Hippocampal formation (tissue), 2 donors: ENCODE measurements at places on chromosomes 7 and 10.

GRCh38 chr7:26850193-26850651, 14.2 kb downstream of the SKAP2 start:
- DNase-seq = no peak

DNA sequence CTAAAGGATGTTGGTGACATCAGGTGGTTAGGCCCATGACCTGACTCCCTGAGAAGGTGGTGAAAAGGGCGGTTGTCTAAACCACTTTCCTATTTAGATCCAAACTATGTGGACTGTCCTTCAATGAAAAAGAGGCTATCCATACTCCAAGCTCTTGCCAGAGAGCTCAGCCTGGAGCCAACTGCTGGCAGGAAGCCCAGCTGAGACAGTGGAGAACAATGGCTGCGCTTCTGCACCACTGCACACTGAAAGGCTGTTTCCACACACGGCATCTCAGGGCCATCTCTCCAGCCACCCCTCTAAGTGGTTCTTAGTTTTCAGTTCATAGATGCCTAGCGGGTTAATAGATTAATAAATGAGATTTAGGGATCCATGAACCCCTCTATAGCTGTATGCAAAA, 488.8 kb upstream of the ZMIZ1 start:
- peak; percentile 83 for DNase-seq

DNA sequence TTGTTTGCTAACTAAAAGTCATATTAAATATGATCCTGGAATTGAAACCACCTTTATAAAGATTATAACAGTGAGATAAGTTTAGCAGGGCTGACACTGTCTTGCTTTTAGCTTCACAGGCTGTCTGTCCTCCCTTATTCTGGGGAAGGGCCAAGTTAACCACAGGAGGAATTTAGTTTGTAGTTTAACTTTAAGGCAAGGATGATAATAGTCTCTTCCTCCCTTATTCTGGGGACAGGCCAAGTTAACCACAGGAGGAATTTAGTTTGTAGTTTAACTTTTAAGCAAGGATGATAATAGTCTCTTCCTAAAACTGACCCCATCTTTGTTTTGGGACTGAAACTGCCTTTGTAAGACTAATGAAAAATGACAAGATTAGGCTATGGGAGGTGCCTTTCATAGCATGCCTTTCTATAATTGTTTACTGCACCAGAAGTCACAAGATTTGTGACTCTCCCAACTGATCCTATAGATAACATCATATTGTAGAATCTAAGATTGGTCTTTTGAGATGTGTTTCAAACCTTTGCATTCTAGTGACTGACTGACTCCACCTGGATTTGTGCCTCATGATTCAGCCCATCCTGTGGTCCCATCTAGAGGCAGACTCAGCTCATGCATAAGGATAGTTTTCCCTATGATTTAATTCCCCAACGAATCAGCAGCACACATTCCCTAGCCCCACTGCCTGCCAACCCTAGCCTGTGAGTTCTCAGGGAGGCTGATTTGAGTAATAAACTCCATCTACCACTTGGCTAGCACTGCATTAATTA, 212.0 kb downstream of the MAGI2 start:
- no peak for DNase-seq

- DNase-seq = no peak
Observed at GRCh38 chr10:1712314-1712713, 25.0 kb downstream of the ADARB2 start.

GRCh38 chr7:155835446-155836215, 23.4 kb upstream of the SHH start:
- DNase-seq = no peak

GRCh38 chr10:62186999-62187675, 81.5 kb downstream of the RTKN2 start:
- DNase-seq = no peak

- no peak for DNase-seq
Observed at GRCh38 chr7:83931968-83932367, 262.6 kb downstream of the SEMA3A start.

DNA sequence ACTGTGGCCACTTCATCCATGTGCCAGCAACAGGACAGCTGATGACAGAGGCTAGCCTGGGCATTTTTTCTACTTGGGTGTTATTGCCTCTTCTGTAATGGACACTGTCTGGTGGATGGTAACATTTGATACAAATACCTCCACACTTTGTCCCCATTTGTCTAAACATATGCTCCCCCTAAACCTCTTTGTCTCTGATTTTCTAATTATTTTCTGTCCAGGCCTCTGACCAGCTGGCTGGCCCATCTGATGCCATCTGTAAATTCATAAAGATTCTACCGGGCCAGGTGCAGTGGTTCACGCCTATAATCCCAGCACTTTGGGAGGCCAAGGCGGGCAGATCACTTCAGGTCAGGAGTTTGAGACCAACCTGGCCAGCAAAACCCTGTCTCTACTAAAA, 84.7 kb upstream of the IFRD1 start:
- no peak for DNase-seq
